ENCODE measurements at places on chromosomes 2 and 18. TPM values are rescaled to one million over a fixed set of nuclear protein-coding genes. Genes with fewer than 3 reads are reported as not detected.

Gene ASPRV1
- 3.0 TPM for total RNA-seq

Gene STARD7
- total RNA-seq: 148 TPM

Gene MAP4K4
- 194 TPM for total RNA-seq

Gene CEP192
- 55.1 TPM for total RNA-seq

Gene ASB18
- total RNA-seq: 1.6 TPM

Gene SPHKAP
- total RNA-seq: 60.7 TPM

Gene CNNM4
- 8.1 TPM for total RNA-seq

Gene SIX3
- total RNA-seq: 7.4 TPM

Gene TBR1
- total RNA-seq: 3.9 TPM

Gene CD8B2
- 0.69 TPM for total RNA-seq

Gene ZNF521
- total RNA-seq: 67.1 TPM

Gene NT5DC4
- total RNA-seq: not detected

Gene ANKRD36B
- total RNA-seq: 297 TPM

Gene CHN1
- total RNA-seq: 99.7 TPM

Gene CLEC4F
- not detected for total RNA-seq

Gene HTRA2
- 46.1 TPM for total RNA-seq

Gene HNMT
- total RNA-seq: 43.6 TPM

Gene FTCDNL1
- total RNA-seq: 4.8 TPM

Gene SKOR2
- 0.23 TPM for total RNA-seq

Gene ANKRD30BL
- total RNA-seq: 21.7 TPM

Gene NBAS
- total RNA-seq: 164 TPM

Gene INHBB
- total RNA-seq: 11.3 TPM

Gene LRATD1
- total RNA-seq: 63.2 TPM

Gene VIT
- total RNA-seq: 0.23 TPM

Gene HPCAL1
- total RNA-seq: 42.4 TPM

Gene ITGA4
- total RNA-seq: 5.3 TPM

Gene TGFA
- 18.2 TPM for total RNA-seq

Gene POTEE
- 0.46 TPM for total RNA-seq

Gene NXPH2
- 19.4 TPM for total RNA-seq

Gene MC5R
- total RNA-seq: 0.69 TPM

Gene COL4A4
- 2.1 TPM for total RNA-seq

Gene CCL20
- total RNA-seq: not detected

Gene CDCA7
- total RNA-seq: 21.9 TPM

Gene SERPINB11
- not detected for total RNA-seq

Gene IL36G
- total RNA-seq: not detected

Gene AGXT
- not detected for total RNA-seq

Gene NOL4
- 71.3 TPM for total RNA-seq

Gene FMNL2
- total RNA-seq: 80.5 TPM

Gene TUBA3E
- total RNA-seq: not detected

Gene PHOSPHO2
- total RNA-seq: 19.8 TPM

Gene DBI
- total RNA-seq: 127 TPM

Gene ALLC
- not detected for total RNA-seq

Gene FAM237A
- 0.46 TPM for total RNA-seq

Gene NYAP2
- total RNA-seq: 16.1 TPM

Gene LOXHD1
- 0.23 TPM for total RNA-seq

Gene CYTIP
- total RNA-seq: 0.92 TPM

Gene CKAP2L
- 4.2 TPM for total RNA-seq

Measured in diencephalon (tissue), 1 donor.